CD4-positive, alpha-beta T cell treated with Interleukin-12 subunit alpha and Interleukin-12 subunit beta, for 1 hour (primary cell): ENCODE measurements at places on chromosomes 2 and 18.
A peak's percentile ranks its signal among the peaks of the same experiment; 100 is the strongest.

- no peak for DNase-seq
These were observed 320.4 kb upstream of the REV1 start for GRCh38 chr2:99810225-99810624.

DNA sequence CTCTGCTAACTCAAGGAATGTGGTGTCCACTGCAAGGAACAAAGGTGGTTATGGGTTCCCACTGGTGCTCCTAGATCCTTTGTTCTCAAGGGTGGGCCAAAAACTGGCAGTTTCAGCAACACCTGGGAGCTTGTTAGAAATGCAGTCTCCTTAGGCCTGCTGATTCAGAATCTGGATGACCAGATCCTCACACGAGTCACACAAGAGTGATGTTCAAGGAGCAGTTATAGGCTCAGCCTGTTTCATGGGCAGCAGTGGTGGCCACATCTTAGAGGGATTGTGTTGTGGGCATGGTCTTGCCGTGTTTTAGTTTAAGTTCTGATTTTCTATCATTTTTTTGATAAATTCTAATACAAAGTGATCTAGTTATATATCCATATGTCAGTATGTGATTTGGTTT, 28.7 kb upstream of the MGAT5 start:
- no peak for DNase-seq

DNA sequence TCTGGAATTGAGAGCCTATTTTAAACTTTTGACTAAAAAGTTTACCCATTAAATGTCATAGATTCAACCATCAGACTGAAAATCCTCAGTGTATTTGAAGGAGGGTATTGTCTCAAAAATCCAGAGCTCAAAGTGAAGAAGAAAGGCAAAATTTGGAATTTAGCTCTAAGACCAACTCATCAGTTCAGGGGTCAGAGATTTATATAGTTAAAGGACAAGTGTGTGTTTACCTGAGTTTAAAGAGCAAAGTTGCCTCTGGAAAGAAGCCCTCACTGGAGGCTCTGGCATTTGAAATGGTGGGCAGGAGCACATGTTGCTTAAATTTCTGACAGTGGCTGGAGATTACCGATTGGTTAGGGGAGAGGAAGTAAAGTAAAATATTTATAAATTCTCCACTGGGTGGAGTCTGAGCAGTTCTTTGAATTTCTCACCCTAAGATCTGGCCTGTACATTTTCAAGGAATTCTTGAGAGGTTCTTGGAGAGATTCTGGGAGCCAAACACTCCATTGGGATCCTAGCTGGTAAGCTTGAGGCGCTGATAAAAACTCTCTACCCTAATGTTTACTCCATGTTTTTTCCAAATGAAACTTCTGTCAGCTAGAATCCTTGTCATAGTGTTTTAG, at the start of gene KYNU:
Gene KYNU, plus strand, starts transcription at position 449 of the 623 bp plus-strand sequence. CDS start 7,704 bp downstream, outside the sequence.
- peak; percentile 4 for DNase-seq

GRCh38 chr2:85151026-85151425, 17.8 kb downstream of the TCF7L1 start:
- no peak for DNase-seq

GRCh38 chr2:108169982-108170625, 69.7 kb upstream of the SULT1C3 start:
- no peak for DNase-seq

DNA sequence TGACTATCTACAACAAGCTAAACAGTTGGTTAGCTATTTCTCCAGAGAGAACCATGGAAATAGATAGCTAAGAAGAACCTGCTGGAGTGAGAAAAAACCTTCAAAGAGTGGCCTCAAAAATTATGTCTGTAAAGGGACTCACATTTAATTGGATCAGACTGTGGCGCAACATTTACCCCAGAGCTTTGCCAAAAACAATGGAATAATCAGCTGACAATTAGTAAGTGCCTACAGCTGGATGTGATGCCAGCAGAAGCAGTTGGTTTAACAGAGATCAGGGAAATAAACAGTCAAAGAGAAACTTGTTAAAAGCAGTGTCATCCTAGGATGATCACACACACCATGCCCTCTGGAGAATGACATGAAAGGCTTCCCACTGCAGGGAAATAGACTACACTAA, 310.7 kb downstream of the CLIP4 start:
- DNase-seq = no peak

DNA sequence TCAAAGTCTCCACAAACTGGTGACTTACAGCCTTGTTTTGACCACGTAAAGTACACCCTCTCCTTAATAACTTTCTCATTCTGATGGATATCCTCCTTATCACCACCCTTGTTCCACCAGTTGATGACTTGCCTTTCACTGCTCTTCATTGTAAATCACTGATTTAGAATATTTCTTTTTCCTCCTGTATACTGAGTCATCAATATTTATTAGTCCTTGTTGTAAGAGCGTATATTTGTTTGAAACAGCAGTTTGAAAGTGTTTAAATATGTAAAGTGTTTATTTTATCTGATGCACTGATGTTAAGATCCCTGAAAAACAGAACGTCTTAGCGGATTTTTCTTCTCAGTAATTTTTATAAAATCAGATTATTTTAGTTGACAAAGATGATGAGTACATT, 34.2 kb upstream of the DYSF start:
- DNase-seq = no peak

DNA sequence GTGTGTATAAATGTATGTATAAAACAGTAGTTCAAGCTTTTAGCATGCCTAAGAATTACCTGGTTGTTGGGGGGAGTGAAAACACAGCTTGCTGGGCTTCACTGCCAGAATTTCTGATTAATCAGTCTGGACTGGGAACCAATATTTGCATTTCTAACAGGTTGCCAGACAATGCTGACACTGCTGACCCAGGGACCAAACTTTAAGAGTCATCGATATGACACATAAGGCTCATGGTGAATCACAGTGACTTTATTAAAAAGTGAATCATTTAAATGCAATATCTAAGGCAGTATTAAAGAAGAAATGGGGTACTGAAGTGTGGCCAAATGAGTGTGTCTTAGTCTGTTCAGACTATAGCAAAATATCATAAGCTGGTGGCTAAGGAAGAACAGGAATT, 195.9 kb upstream of the DTNA start:
- DNase-seq = no peak

DNA sequence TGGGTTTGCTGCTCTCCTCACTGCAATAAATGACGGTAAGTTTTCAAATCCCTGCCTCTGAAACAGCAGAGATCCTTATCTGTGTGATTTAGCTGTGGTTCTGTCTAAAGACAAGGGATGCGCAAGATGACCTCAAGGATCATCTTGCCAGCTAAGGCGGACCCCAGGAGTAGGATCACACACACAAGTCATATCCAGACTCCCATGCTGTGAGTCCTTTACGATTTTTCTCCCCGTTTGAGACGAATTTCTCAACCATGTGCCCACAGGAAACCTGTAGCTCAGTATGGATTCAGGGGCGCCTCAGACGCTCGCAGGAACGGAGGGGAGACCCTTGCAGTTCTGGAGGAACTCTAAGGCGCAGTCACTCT, 11.1 kb upstream of the DCTN1 start:
- no peak for DNase-seq

DNA sequence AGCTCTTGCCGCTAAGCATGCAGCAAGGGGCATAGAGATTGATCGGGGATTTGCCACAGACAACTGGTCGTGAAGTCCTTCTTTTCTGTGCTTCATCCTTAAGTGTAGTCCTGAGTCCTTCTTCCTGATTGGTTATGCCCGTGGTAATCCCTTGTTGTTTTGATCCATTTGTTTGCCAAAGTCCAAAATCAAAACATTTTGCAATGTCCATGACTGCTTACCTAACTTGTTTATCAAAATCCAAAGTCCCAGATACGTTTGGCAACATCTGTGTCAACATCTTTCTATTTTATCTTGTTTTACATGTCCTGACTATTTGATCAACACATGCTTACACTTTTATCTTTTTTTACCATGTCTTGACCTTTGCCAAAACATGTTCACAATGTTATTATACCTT, 229.0 kb upstream of the ZNF804A start:
- no peak for DNase-seq

DNA sequence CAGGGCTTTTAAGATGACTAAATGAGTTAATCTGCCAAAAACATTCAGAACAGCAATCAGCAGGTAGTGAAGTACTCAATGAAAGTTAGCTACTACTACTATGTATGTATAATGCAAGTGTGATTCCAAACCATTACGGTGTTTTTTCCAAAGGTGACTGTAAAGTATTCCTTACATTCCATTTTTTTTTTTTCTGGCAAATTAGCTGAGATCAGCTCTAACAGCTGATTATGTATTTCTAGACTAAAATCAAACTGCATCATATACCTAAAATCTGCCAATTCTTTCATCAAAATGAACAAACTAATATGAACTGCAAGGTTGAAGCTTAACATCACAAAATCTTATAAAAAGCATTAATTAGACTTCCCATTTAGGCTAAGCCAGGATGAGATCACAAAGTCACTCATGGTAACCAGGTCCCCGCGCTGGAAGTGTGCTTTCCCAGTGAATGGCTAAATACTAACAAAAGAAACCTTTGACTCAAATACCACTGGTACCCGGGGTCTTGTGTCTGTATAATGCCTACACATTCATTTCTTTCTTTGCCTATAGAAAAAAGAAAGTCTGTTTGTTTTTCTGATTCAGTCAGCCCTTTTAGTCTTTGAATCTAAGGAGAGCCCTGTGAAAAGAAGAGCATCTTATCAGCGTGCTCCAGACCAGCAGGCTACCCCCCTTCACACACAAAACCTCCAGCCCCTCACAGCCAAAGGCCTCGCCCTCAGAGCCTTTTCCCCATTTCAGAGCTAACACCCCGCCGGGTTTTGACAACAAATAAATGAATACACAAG, 88.3 kb downstream of the RBMS1 start:
- DNase-seq = no peak

DNA sequence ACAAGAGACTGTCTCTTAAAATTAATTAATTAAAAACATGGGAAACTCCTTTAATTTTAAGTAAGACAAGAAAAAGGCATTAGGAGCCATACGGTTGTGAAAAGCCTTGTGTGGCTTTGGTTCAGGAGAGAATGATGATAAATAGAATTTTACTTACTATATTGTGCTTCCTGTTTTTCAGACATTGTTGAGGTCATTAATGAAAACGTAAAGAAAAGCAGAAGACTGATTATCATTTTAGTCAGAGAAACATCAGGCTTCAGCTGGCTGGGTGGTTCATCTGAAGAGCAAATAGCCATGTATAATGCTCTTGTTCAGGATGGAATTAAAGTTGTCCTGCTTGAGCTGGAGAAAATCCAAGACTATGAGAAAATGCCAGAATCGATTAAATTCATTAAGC, 10.7 kb upstream of the IL1RL2 start:
- DNase-seq = no peak

- no peak for DNase-seq
These were observed 17.1 kb downstream of the PSD4 start for GRCh38 chr2:113190871-113191270.
